ENCODE measurements at places on chromosomes 3 and 15. TPM values are rescaled to one million over a fixed set of nuclear protein-coding genes. Genes with fewer than 3 reads are reported as not detected.

Gene SLC28A1
- total RNA-seq, result not detected

Gene LYZL4
- not detected for total RNA-seq

- no peak for DNase-seq
Observed at GRCh38 chr3:100880845-100881244, 112.4 kb downstream of the ABI3BP start.

GRCh38 chr3:134364061-134364935 is 9.9 kb downstream of the AMOTL2 start:
- peak; percentile 96 for DNase-seq

Gene GOLGA6L7
- not detected for total RNA-seq

- DNase-seq, result no peak
Observed at GRCh38 chr3:150612494-150612893, 9.4 kb downstream of the SELENOT start.

- no peak for DNase-seq
Observed at GRCh38 chr15:75431270-75431669, 20.2 kb downstream of the SIN3A start.

Gene PRSS50
- 1.6 TPM for total RNA-seq

Gene CD200R1
- 1.8 TPM for total RNA-seq

DNA sequence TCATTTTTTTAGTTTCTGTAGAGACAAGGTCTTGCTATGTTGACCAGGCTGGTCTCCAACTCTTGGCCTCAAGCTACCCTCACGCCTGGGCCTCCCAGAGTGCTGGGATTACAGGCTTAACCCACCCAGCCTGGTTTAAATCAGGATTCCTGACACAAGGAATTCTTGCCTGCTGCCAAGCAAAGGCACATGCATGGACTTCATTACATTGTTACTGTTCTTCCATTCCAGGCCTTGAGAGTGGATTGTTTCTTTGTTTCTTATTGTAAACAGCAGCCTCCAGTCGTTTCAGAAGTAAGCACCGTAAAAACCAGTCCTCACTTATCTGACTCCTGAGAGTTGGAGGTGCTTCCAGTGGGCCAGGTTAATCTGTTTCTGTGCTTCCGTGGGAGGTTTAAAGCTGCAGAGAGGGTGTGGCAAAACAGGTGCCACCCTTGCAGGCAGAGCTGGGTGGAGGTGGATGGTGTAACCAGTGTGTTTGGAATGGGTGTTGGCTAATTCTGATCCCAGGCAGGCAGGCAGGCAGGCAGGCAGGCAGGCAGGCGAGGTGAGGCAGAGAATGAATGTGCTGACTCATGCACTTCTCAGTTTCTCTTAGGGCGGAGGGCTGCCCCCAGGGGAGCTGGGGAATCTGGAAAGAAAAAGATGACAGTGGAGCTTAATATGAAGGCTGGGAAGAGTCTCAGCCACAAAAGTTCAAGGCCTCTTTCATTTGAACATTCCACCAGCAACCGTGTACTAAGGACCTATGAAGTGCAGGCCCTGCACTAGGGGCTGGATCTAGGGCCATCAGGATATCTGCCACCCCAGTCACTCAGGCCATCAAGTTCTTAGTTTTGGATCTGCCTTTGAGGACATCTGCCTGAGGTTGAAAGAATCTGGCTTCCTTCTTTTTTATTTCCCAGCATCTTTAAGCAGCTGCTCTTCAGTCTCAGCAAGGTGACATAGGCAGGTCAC is 37.0 kb upstream of the CDCP1 start:
- DNase-seq, result peak; percentile 82

DNA sequence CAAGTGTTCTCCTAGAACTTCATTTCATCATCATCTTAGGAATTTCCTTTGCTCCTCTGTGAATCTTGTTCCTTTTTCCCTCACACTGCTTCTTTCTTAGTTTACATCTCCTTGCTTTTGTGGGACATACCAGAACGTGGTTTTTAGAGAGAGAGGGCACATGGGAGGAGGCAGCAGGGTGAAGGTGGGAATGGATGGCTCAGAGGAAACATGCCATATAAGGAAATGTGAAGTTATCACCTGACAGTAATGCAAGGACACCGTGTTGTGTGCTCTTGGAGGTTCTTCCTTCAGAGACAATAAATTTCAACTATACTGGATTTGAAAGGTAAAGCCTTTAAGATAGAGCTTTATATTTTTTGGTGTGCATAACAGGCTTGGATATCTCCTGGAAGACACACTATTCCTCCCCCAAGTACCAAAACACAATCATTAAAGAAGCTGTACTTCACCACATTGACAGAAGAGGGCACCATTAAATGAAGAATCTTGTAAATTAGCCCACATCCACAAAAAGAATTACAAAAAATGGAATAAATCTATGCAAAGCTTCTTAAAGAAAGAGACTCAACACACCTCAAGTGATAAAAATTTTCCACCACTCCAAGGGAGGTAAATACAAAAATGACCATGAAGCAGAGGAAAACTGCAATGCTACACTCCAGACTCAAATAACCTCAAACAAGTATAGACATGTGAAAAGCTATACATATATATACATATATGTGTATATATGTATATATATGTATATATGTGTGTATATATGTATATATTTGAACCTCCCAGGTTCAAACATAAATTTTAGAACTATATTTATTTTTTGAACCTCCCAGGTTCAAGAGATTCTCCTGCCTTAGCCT is 26.1 kb downstream of the RPL39L start:
- no peak for DNase-seq

Gene STRA6
- total RNA-seq, result 50.9 TPM

DNA sequence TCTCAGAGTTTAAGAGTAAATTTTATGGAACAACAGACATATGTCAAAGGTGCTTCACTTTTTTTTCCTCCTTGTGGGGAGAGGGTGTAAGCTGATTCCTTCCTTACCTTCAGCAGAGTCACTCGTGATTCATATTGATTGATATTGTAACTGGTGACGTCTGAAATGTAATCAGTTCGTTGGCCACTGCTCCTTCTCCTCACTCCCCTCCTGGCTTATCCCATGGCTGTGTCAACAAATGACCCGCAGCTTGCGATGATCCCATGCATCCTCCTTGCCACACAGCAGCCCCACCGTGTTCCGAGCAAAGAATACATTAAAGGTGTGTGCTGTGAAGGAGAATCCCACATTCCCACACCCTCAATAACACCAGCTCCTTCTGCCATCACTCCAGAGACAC is 7.3 kb downstream of the MGLL start:
- peak; percentile 25 for DNase-seq

DNA sequence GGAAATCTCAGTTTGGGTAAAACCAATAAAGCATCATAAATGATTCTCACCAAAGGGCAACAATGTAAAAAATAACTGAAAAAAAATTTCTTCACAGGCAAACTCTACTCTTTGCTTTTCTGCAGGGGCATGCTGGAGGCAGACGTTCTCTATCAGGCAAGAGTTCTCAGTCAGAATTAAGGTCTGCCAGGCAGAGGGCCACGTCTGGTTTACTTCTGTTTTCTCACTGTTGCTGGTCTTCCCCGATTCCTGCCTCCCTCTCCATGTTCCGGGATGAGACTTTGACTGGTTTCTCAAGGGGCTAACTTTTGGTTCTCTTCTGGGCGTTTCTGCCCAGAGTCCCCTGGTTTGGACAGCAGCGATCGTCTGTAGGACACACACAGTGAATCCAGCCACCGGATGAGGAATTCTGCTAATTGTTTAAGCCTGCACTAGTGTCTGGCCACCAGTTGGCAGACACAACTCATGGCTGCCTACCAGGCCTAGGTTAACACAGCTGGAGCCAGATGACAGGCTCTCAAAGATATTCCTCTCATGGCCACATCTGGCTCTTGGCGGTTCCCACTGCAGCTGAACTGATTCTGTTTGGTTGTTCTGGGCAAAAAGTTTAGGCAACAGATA is 273.1 kb downstream of the FOXP1 start:
- DNase-seq, result no peak

Gene USP13
- 9.1 TPM for total RNA-seq

Gene GPR171
- total RNA-seq, result 4.7 TPM

Measured in ureter (tissue), 1 donor.